Activated T-cell treated with anti-CD3 and anti-CD28 coated beads, Interleukin-2, amount 50 U/mL, for 72 hours (primary cell): ENCODE measurements at places on chromosomes 4 and X.

DNA sequence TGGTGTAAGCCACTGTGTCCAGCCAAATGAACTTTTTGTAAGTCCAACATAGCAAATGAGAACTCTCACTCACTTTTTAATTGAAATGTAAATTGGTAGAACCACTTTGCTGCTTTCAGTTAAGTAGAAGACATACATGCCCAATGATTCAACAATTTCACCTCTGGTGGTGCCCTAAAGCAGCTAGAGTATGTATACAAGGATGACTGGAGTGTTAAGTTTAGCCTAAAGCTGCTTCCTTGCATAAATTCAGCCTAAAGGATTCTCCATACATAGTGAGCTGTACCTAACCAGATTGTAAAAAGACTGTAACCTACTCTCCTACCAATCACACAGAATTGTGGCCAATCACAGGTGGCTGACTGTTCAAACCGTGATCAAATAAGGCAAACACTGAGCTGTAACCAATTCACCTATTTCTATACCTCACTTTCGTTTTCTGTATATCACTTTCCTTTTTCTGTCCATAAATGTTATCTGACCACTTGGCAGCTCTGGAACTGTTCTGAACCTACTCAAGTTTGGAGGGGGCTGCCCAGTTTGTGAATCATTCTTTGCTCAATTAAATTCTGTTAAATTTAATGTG is 39.9 kb downstream of the PDS5A start:
- no peaks in the 10 kb centered on the region for H3K27me3 ChIP-seq
- no peak for DNase-seq
- H3K4me1 ChIP-seq, result peaks cover 72% of the 10 kb centered on the region
- peak overlapping the region; percentile 82 for H3K27ac ChIP-seq

GRCh38 chr4:143558286-143558685 is 44.8 kb downstream of the SMARCA5 start:
- H3K27me3 ChIP-seq, result no peaks in the 10 kb centered on the region
- H3K4me1 ChIP-seq, result peaks cover 40% of the 10 kb centered on the region
- peak overlapping the region; percentile 89 for H3K4me3 ChIP-seq
- DNase-seq, result no peak

GRCh38 chr4:180860089-180860720 is 1383.0 kb upstream of the TENM3 start:
- no peak overlapping the region for H3K4me3 ChIP-seq
- H3K27ac ChIP-seq, result no peak overlapping the region
- no peak for DNase-seq
- H3K4me1 ChIP-seq, result no peaks in the 10 kb centered on the region
- peaks cover 2% of the 10 kb centered on the region for H3K36me3 ChIP-seq

GRCh38 chr4:186137196-186137794 is 32.8 kb downstream of the FAM149A start:
- H3K27ac ChIP-seq, result no peak overlapping the region
- DNase-seq, result no peak
- no peaks in the 10 kb centered on the region for H3K36me3 ChIP-seq
- peaks cover 13% of the 10 kb centered on the region for H3K27me3 ChIP-seq
- peaks cover 14% of the 10 kb centered on the region for H3K4me1 ChIP-seq
- no peak overlapping the region for H3K4me3 ChIP-seq
